Daoy (cell line): ENCODE measurements at places on chromosomes 1 and 21.

DNA sequence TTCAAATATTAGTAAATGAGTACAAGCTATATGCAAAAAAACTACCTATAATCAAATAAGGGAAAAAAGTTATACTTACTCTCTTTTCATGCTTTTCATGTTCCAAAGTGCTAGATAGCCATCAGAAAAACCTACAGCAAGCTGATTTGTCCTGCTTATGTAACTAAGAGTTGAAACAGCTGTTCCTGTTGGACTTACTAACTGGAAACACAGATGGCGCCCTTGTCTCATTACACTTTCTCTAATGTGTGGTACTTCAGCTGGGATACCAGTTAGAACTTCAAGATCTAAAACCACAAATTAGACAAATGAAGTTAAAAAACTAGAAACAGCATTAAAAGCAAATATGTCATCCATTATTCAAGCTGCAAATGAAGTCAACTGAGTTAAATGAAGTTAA, 24.3 kb downstream of the AHCTF1 start:
- DNase-seq, result no peak

GRCh38 chr21:39006571-39007311, 176.5 kb downstream of the PSMG1 start:
- no peak for DNase-seq

DNA sequence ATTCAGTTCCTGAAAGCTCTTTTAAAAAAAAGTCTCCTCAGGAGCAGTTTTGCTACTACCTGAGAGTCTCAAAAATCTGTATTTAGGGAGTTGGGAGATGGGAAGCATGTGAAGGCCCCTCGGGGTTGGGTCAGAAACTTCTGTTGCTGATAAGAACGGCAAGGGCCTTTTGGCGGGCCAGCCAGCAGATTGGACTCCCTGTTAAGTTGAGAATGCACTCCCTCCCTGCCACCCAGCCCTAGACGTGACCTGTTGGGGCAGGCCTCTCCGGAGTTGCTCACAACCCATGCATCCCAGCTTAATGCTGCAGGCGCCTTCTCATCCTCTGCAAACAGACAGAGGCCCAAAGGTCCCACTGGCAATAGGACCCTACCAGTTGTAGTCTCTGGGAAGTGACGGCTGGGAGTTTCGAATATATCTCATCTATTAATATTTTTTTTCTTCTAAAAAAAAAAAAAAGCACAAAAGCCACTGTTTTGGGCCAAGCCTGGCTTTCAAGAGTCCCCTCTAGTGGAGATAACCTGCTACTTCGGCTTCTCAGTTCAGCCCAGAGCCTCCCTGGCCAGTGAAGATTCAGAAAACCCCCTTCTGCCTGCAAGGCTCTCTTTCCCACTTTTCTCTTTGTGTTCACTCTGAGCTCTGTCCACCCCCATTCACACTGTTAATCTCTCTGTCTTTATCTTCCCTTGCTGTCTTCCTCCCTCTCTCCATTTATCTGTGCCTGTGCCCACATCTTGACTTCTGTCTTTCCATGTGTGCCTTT, 5.3 kb downstream of the PLXNA2 start:
- DNase-seq, result peak; percentile 59

GRCh38 chr1:54582566-54583306, 34.7 kb downstream of the ACOT11 start:
- DNase-seq, result no peak

DNA sequence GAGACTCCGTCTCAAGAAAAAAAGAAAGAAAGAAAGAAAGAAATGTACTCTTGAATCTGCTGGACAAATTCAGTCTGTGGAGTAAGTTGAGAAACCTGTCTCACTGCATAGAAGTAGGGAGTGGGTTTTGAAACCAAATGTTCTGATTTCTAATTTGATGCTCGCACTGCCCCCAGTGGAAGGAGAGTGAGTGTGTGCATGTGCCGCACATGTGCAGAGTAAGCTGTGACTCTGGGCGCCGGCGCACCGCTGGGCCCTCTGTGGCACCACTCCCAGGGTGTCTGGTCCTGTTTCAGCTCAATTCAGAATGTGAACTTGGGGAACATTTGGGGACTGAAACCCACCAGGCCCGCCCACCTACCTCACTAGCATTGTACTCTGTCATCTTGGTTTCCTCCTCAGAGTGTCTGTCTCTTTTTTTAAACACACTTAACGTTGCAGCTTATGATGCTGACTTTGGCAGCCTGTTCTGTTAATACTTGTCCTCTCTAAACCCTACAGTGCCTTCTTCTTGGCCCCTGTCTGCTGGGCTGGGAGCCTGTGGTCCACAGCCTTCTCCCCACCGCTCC, 104.6 kb downstream of the CACNA1E start:
- peak; percentile 13 for DNase-seq
